Germinal center (tissue), 1 donor: ENCODE measurements at places on chromosomes 12 and 14.

DNA sequence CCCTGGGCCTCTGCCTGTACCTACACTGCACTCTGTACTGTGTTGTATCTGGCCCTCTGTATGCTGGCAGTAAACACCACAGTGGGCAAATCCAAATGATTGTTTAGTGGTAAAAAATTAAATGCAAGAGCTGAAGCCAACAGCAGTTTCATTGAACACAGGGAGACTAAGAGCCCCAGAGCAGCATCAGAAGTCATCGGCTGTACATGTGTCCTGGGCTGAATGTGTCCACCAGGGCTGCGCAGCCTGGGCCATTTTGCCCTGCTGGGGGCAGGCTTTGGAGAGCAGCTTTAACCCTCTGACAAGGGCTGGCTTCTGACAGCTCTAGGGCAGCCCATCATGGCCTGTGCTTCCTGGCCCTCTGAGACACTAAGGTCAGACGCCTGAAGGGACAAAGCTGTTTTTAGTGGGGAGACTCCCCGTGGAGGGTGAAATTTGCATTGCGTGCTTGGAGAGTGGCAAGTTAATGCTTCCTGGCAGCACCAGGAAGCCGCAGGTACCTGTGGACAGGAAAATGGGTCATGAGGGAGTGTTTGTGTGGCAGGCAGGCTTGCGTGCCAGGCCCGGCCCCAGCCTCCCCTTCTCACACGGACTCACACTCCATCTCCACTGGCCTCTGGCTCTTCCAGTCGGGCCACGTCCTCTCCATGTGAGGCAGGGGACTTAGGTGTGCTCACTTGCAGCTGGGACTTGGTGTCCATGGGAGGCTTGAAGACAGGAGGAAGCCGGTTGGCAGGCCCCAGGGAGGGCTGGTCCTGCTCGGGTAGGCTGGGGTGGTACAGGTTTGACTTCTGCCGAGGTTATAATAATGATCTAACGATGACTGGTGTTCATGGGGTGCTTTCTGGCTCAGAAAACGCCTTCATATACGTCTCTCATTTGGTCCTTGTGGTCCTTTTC is 150.1 kb downstream of the TSPAN9 start:
- DNase-seq: no peak

- DNase-seq: no peak
These were observed 277.4 kb downstream of the FOXN3 start for GRCh38 chr14:89139404-89140247.

GRCh38 chr14:75793806-75794205 is 132.8 kb downstream of the TTLL5 start:
- DNase-seq: no peak

GRCh38 chr12:64633011-64633939 is 23.0 kb downstream of the RASSF3 start:
- no peak for DNase-seq

GRCh38 chr14:100589071-100589759 is 2.0 kb upstream of the BEGAIN start:
- no peak for DNase-seq

DNA sequence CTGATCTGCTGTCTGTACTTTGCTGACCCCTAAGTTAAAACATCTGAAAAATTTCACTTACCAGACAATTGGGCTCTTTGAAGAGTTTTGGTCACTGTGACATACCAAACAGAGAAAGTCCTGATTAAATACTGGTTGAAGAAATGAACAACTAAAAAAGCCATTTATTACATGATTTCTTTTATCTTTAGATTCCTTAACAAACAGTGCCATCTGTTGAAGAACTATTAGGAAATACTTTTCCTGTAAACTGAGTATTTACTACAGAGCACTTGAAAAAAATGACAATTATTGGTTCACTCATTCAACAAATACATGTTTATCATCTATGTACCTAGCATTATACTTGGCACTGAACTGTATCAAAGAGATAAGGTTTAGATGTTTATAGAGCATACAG is 6.5 kb upstream of the WASHC4 start:
- DNase-seq: no peak

- DNase-seq: no peak
These were observed 390.6 kb upstream of the ATP2B1 start for GRCh38 chr12:90099288-90099687.

DNA sequence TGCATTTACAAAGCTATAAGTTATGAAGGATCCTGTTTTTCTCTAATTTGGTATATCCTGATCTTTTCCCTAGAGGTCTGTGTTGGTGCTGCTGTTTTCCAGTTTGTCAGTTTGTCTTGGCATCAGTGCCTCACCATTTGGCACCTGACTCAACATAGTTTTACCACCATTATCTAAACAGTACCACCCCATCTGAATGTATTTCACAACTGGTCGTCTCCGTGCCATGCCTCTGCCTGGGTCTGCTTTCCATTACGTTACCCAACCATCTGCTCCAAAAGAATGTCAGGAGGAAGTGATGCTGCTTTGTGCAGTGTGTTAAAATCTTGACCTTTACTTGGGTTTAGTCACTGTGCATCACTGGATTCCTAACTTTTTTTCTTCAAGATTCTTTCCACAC is 129.3 kb upstream of the RASSF8 start:
- DNase-seq: no peak

GRCh38 chr12:71685312-71685906 is 473 bp upstream of the TMEM19 start:
- no peak for DNase-seq

- DNase-seq: no peak
These were observed 171.5 kb downstream of the CHST11 start for GRCh38 chr12:104627990-104628830.

- peak; percentile 51 for DNase-seq
These were observed at the start of gene JAG2 for GRCh38 chr14:105168496-105168978. Gene JAG2, minus strand, starts transcription at chr14:105168776. Its CDS starts 356 bp downstream, at chr14:105168420.

GRCh38 chr12:68580911-68581310 is 29.8 kb upstream of the RAP1B start:
- no peak for DNase-seq

DNA sequence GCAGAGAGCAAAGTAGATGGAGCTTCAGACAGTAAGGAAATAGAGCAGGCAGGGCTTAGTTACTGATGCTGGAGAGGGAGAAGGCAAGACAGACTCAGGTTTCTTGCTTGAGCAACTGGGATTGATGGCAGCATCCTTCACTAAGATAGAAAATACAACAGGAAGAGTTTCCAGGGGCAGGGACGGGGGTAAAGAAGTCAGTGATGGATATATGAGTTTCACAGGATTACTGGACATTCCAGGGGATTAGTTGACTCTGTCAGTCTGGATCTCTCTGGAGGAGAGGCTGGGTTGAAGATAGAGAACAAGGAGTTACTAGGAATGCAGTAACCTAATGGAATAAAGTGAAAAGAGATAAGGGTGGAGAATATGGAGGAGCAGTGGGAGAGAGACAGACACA is 74.5 kb upstream of the ATF1 start:
- DNase-seq: no peak

GRCh38 chr12:120677765-120678473 is 9.0 kb upstream of the MLEC start:
- DNase-seq: peak; percentile 49

- DNase-seq: no peak
These were observed 36.6 kb downstream of the SENP1 start for GRCh38 chr12:48069241-48069640.

DNA sequence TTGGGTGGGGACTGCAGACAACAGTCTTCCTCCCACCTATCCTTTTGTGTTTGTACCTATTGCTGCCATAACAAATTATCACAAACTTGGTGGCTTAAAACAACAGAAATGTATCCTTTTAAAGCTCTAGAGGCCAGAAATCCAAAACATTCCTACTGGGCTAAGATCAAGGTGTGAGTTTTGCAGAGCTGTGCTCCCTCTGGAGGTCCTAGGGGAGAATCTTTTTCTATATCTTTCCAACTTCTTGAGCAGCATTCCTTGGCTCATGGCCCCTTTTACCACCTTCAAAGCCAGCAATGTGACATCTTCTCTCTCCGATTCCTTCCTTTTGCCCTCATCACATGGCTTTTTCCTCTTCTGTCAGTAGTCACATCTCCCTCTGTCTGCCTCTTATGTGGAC is 190.6 kb downstream of the TTC8 start:
- DNase-seq: no peak

- DNase-seq: peak; percentile 71
These were observed 31.5 kb downstream of the TMEM63C start for GRCh38 chr14:77212943-77213678.

GRCh38 chr12:10126413-10126812 is 3.6 kb downstream of the CLEC7A start:
- no peak for DNase-seq

DNA sequence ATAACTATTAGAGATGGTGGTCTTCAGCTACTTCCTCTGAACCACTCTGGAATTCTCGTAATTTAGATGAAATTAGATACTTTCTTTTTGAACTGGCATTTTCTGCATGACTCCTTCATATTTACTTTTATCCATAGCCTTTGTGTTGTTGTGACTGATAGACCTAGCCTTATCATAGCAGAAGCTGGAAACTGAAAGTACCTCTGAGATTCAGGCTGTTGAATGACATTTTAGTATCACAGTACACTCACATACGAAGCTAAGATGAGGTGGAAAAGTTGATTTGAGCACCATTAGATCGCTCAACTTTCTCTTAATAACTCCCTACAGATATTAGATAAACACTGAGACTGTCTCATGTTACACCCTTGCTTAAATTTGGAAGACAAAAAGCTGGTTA is 525.1 kb upstream of the FBXO33 start:
- no peak for DNase-seq

DNA sequence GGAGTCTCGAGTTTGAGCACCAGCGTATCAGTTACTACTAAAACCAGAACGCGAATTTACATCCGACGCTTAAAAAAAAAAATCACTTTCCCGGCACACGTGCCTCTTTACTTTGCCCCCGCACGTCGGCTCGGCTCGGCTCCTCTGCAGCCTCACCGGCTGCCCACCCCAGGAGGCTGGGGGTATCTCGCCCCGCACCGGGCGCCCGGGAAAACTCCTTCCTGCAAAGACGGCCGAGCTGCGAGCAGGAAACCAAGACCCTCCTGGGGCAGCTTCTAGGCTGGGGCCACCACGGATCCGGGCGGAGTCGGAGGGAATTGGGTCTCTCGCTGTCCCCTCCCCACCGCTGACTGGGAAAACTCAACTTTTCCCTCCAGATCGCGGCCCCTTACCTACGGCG is 610 bp downstream of the VSIG10 start:
- no peak for DNase-seq

GRCh38 chr12:57175428-57176138 is 28.2 kb upstream of the LRP1-AS start:
- no peak for DNase-seq

DNA sequence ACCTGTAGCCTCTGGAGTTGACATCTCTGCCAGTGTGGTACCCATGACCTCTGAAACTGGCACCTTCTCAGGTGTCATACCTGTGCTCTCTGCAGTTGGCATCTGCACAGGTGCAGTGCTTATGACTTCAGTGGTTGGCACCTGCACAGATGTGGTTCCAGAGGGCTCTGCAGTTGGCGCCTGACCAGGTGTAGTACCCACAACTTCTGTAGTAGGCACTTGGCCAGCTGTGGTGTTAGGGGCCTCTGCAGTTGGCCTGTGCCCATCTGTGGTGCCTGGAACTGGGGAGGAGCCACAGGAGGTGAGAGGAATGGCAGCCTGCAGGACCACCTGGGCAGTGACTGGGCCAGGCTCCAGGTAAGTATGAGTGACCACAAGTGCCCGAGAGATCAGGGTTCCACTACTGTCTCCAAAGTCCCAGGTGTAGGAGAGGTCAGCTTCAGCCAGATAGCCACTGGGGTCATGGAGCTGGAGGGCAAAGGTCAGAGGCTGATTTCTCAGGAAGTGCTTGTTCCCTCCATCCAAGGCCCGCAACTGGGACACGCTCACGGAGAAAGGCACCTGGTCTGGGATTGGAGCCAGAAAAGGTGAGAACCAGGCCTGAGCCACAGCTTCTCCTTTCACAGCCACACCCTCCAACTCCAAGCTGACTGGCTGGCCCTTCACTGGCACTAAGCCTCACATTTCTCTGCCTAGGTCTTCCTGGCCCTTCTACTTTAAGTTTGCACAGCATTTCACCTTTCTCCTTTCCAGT is 8.6 kb downstream of the PMEL start:
- DNase-seq: no peak

DNA sequence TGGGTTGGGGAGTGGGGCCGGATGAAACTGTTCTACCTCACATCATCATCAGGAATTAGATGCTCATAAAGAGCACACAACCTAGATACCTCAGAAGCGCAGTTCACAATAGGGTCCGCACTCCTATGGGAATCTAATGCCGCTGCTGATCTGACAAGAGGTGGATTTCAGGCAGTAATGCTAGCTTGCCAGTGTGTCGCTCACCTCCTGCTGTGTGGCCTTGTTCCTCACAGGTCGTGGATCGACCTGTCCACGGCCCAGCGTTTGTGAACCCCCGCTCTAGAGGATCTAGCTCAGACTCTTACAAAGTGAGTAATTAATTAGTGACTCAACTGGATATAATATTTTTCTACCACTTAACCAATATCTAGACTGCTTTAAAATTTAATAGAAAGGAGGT is 5.8 kb downstream of the PPP1R12A start:
- no peak for DNase-seq

- DNase-seq: no peak
These were observed 25.1 kb downstream of the AHNAK2 start for GRCh38 chr14:104953097-104953496.

GRCh38 chr14:51121096-51121495 is 26.2 kb upstream of the TRIM9 start:
- no peak for DNase-seq
